ENCODE measurements at places on chromosomes 1 and 21. TPM values are rescaled to one million over a fixed set of nuclear protein-coding genes. Genes with fewer than 3 reads are reported as not detected.

DNA sequence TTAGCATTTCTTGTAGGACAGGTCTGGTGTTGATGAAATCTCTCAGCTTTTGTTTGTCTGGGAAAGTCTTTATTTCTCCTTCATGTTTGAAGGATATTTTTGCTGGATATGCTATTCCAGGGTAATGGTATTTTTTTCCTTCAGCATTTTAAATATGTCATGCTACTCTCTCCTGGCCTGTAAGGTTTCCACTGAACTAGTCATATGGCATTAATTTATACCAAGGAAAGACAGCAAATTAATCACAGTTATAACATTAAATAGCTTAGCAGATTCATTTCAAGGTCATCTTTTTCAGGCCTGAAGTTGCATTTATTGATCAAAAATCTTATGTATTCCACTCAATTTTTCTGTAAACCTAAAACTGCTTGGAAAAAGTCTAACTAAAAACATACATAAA, 54.9 kb downstream of the AK5 start:
- no peaks in the 10 kb centered on the region for H3K36me3 ChIP-seq
- H3K27ac ChIP-seq, result no peak overlapping the region
- no peaks in the 10 kb centered on the region for H3K4me1 ChIP-seq
- no peaks in the 10 kb centered on the region for H3K27me3 ChIP-seq

DNA sequence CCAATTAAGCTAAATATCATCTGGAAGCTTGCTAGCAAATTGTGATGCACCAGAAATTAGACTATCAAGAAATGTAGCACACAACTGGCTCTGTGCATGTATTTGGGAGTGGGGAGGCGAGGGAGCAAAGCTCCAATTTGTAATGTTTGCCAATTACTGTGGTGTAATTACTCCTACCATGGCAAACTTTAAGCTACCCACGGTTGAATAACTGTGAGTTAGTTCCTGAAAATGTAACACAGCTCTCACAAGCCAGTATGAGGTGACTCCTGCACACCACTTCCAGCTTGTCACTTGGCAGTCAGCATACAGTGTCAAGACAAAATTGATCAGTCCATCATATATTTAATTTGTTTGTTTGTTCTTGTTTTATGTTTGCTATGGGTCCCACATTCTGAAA, 141.2 kb downstream of the TM2D1 start:
- no peaks in the 10 kb centered on the region for H3K4me1 ChIP-seq
- H3K27ac ChIP-seq, result no peak overlapping the region
- no peak for DNase-seq
- no peak overlapping the region for H3K4me3 ChIP-seq
- no peaks in the 10 kb centered on the region for H3K36me3 ChIP-seq

DNA sequence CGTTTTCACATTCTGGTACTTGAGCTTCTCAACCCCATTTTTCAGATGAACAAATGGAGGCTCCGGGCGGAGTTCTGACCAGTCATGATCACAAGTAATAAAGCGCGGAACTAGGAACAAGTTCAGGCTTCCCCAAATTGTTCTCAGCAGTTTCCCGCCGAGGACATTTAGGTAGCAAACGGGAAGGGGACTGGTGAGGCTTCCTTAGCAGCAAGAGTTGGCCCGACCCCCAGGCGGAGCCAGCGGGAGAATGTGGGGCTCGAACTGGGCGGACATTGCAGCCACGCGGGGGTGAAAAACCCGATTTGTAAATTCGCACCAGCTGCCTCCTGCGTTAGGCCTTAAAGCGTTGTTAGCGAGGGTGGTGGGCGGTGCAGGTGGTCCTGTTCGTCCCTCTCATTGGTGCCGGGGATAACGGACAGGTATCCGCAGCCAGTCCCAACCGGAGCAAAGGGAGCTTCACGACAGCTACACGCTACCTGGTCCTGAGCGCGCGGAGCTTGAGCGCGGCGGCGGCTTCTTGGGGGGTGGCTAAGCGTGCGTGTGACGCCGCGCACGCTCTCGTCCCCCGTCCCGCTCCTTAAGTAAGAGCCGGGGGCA, 15.3 kb downstream of the SEMA6C start:
- DNase-seq, result peak; percentile 98
- H3K27me3 ChIP-seq, result no peaks in the 10 kb centered on the region
- H3K4me1 ChIP-seq, result no peaks in the 10 kb centered on the region
- H3K36me3 ChIP-seq, result peaks cover 13% of the 10 kb centered on the region

- DNase-seq, result no peak
- H3K27me3 ChIP-seq, result no peaks in the 10 kb centered on the region
- H3K4me1 ChIP-seq, result no peaks in the 10 kb centered on the region
These were observed 337.5 kb downstream of the KCNH1 start for GRCh38 chr1:210796421-210796820.

- DNase-seq, result peak; percentile 57
- no peaks in the 10 kb centered on the region for H3K27me3 ChIP-seq
- no peak overlapping the region for H3K4me3 ChIP-seq
- no peak overlapping the region for H3K27ac ChIP-seq
- H3K36me3 ChIP-seq, result no peaks in the 10 kb centered on the region
These were observed 118.2 kb downstream of the FOXD2 start for GRCh38 chr1:47555841-47556560.

CFAP298 gene
- total RNA-seq, result 62.2 TPM

- H3K27me3 ChIP-seq, result no peaks in the 10 kb centered on the region
- H3K4me3 ChIP-seq, result no peak overlapping the region
- H3K4me1 ChIP-seq, result no peaks in the 10 kb centered on the region
These were observed 19.0 kb upstream of the C1orf105 start for GRCh38 chr1:172401477-172401876.

GRCh38 chr1:219413536-219413935, 199.4 kb downstream of the ZC3H11B start:
- no peak overlapping the region for H3K4me3 ChIP-seq
- H3K36me3 ChIP-seq, result no peaks in the 10 kb centered on the region
- DNase-seq, result no peak
- H3K27ac ChIP-seq, result no peak overlapping the region
- no peaks in the 10 kb centered on the region for H3K27me3 ChIP-seq

PTGFR gene
- 0.09 TPM for total RNA-seq

GPR89A gene
- 37.4 TPM for total RNA-seq

FBLIM1 gene
- 58.4 TPM for total RNA-seq

PYHIN1 gene
- not detected for total RNA-seq

GRCh38 chr1:174367892-174368291, 79.9 kb upstream of the GPR52 start:
- H3K4me3 ChIP-seq, result no peak overlapping the region
- H3K27ac ChIP-seq, result no peak overlapping the region
- DNase-seq, result no peak

BRDT gene
- 0.92 TPM for total RNA-seq

HFM1 gene
- total RNA-seq, result 3.2 TPM

- no peak overlapping the region for H3K4me3 ChIP-seq
- no peak overlapping the region for H3K27ac ChIP-seq
- DNase-seq, result no peak
- no peaks in the 10 kb centered on the region for H3K27me3 ChIP-seq
- H3K4me1 ChIP-seq, result peaks cover 7% of the 10 kb centered on the region
- H3K36me3 ChIP-seq, result no peaks in the 10 kb centered on the region
These were observed 3.5 kb upstream of the FBLIM1 start for GRCh38 chr1:15755021-15755645.

DNA sequence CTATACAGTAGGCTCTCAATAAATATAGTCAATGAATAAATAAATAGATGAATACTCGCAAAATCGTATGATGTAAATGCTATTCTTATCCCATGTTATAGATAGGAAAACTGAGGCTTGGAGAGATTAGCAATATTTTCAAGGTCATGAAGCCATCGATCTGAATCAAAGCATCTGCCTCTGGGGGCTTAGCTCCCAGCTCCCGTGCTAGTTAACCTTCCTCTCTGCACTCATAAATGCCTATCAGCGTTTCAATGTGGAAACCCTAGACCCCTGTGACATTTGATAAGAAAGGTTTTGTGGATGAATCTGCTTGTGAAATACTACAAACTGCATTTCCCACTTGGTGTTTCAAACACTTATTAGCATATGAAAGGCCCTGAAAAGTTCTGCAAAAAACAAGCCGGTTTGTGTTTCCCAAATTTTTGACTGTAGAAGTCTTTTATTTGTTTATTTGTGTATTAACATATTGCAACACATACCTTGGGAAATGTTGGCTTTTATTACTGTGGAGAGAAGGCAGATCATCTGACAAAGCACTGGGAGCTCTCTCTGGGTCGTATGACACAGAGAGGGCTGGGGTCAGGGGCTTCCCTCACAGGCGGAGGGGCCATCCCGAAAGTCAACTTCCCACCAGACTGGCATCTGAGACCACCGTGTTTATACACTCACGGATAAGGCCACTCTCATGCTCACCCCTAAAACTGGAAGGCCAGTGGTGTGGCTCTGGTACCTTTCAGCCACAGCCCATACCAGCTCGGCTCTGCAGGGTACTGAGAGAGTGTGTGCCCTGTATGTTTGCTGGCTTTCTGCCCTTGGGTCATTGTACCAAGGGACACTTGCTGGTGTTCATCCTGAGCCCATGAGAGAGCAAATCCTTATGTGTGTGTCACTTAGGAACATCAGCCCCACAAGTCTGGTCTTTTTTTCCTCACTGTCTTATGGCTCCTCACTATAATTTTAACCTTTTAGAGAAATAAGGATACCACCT, 993 bp upstream of the PROK1 start:
- H3K4me3 ChIP-seq, result no peak overlapping the region
- no peak overlapping the region for H3K27ac ChIP-seq
- peaks cover 6% of the 10 kb centered on the region for H3K4me1 ChIP-seq
- DNase-seq, result no peak
- H3K36me3 ChIP-seq, result no peaks in the 10 kb centered on the region

GRCh38 chr1:10677491-10678391, 118.7 kb downstream of the CASZ1 start:
- no peak overlapping the region for H3K4me3 ChIP-seq
- H3K27ac ChIP-seq, result peak overlapping the region; percentile 11
- DNase-seq, result peak; percentile 66
- H3K4me1 ChIP-seq, result peaks cover 31% of the 10 kb centered on the region
- H3K27me3 ChIP-seq, result no peaks in the 10 kb centered on the region
- H3K36me3 ChIP-seq, result no peaks in the 10 kb centered on the region

Measured in endodermal cell (in vitro differentiated cells).